ENCODE measurements at places on chromosomes 13 and 19.

GRCh38 chr13:50801087-50801931 is 42.2 kb downstream of the DLEU7 start:
- no peak for DNase-seq

GRCh38 chr19:35225951-35226350 is 2.6 kb downstream of the FAM187B start:
- DNase-seq, result no peak

DNA sequence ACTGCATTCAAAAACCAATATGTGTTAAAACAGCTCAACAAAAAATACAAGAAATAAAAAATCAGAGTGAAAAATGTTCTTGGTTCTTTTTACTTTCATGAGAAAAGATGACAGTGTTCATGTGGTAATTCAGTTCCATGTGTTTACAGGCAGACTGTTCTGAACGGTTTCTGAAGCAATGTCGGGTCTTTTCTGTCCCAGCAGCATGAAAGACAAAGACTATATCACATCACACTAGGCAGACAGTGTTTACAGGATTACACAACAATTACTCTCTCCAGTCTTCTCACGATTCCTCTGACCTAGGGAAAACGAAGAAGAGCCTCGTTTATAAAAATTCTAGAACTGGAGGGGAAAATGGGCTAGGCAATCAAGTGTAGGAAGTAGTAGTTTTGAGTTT is 83.4 kb downstream of the UBL3 start:
- no peak for DNase-seq

- no peak for DNase-seq
Observed at GRCh38 chr13:63351081-63351480, 1935.4 kb upstream of the PCDH20 start.

GRCh38 chr13:46173656-46174055 is 8.3 kb downstream of the LCP1 start:
- no peak for DNase-seq

GRCh38 chr13:42114912-42115311 is 66.5 kb downstream of the DGKH start:
- no peak for DNase-seq

GRCh38 chr13:95902741-95903140 is 150.5 kb downstream of the UGGT2 start:
- no peak for DNase-seq

DNA sequence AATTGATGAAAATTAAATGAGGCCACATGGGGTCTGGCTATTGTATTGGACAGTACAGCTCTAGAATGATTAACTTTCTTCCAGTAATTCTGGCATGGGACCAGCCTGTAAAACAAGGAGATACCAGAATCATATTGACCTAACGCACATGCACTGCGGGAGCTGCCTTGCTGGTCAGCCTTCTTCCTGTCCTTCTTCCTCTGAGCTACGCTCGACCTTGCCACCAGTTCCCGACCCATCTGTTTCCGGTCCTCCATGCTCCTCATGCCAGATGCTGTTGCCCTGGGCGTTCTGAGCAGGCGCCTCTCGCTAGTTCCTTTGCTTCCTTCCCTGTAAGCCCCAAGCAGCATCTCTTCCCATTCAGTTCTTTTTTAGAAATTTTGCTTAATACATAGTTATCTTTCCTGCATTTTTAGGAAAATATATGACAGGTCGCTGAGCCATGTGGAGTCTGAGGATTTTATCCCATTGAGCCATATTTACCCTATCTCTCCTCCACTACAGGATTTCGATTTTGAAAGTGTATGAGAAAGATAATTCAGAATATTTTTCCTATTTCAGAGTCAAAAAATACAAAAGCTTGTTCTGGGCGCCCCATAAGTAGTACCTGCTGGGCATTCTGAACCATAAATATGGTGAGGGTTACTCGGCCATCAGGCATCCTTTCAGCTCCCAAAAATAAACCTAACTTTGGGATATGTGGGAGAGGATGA is 38.6 kb downstream of the TNFRSF19 start:
- no peak for DNase-seq

- DNase-seq, result no peak
Observed at GRCh38 chr19:48495396-48495795, 16.2 kb downstream of the LMTK3 start.

DNA sequence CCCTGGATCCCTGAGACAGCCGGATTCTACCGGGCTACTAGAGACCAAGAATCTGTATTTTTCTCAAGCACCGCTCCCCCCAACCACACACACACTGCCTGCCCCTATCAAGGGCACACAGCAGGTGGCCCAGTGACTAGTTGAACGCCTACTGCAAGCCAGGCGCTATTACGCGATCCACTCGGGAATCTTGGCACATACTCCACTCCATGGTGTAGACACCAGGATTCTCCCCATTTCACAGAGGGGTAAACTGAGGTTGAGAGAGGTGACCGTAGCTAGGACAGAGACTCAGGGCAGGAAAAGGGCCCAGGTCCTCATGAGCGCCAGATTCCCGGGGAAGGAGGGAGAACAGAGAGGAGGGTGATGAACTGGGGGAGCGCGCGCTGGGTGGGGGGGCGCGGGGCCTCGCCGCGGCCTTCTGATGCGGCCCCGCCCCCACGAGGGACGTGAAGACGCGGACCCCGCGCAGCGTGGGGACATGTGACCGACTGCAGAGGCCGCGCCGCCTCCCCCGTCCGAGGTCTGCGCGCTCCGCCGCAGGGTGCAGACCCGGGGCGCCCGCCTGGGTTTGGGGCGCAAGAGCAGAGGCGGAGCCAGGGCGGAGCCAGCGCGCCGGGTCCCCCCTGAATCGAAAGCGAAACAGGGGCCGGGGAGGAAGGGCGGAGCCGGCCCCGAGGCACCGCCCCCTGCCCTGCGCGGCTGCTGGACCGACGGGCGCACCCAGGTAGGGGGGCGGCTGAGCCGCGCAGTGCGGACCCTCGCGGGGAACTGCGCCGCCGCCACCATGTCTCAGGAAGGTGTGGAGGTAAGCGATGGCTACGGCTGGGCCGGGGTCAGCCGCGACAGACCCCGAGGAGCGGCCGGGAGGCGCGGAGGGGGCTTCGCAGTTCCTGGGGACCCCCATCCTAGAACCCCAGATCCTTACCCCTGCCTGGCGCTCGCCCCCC is at the start of gene SHFL:
Gene SHFL, plus strand, starts transcription at position 677 of the 950 bp plus-strand sequence. Its CDS starts 111 bp downstream, at position 788.
- DNase-seq, result no peak

- no peak for DNase-seq
Observed at GRCh38 chr19:10142701-10143375, 23.1 kb upstream of the EIF3G start.

DNA sequence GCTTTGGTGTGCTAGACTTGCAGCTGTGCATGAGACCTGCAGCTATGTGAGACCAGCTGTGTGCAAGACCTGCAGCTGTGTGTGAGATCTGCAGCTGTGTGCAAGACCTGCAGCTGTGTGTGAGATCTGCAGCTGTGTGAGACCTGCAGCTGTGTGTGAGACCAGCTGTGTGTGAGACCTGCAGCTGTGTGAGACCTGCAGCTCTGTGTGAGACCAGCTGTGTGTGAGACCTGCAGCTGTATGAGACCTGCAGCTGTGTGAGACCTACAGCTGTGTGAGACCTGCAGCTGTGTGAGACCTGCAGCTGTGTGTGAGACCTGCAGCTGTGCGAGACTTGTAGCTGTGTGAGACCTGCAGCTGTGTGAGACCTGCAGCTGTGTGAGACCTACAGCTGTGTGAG is 6.7 kb upstream of the DCUN1D2 start:
- no peak for DNase-seq

- no peak for DNase-seq
Observed at GRCh38 chr13:30341815-30342570, 34.6 kb upstream of the KATNAL1 start.

DNA sequence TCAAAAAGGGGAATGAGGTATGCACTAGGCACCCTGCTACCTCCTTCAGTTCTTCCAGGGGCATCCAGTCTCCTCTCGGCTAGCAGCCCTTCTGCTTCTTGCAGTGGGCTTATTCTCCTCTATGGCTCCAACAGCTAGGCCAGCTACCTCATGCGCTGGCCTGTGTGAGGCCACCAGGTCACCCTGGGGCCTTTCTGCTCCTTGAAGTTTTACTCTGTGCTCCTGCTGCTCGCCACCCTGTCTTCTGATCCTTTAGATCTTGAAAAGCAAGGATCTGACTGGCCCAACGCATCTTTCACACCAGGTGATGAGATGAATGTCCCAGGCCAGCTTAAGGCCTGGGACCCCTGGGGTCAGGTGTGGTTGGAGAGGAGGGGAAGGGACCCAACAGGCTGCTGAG is 66.2 kb downstream of the RUBCNL start:
- DNase-seq, result no peak

- DNase-seq, result no peak
Observed at GRCh38 chr13:99845161-99845874, 126.2 kb downstream of the ZIC5 start.

GRCh38 chr13:40590112-40590862 is 76.2 kb downstream of the FOXO1 start:
- DNase-seq, result no peak

GRCh38 chr19:50475101-50475568 is 1.2 kb upstream of the EMC10 start:
- DNase-seq, result no peak

- no peak for DNase-seq
Observed at GRCh38 chr19:13016245-13016627, 21.0 kb downstream of the NFIX start.

GRCh38 chr19:47598407-47599349 is 10.3 kb upstream of the BICRA start:
- no peak for DNase-seq

GRCh38 chr19:17390665-17391370 is 3.2 kb downstream of the CCDC194 start:
- DNase-seq, result no peak

DNA sequence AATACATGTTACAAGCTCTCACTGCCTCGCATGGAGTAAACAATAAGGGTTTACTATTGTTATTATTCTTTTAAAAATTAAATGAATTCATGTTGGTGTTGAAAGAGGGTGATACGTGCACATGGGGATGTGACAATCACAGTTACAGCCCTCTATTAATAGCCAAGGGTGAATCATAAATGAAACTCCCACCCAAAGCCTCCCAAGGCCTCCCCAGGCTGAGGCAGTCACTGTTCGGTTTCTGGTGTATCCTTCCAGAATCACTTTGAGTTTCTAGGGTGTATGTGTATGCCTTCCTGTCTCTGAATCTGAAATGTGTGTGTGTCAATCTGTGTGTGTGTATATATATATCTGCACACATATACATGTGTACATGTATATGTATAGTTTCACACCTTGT is 73.4 kb downstream of the AKAP11 start:
- DNase-seq, result no peak

DNA sequence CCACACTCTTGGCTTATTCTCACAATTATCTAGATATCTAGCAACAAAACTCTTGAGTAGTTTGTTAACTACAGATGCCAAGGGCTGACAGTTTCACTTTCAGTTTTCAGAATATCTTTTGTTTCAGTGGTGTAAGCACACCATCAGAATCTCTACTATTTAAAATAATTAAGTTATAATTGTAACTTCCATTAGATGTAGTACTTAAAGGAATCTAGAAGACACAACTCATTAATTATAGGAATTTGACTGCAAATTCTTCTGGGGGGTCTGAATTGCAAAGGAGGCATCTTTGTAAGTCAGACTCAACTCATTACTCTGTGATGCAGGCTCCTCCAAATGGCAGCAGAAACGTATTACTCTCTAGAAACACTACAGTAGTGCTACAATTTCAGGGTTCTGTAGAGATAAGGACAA is 44.9 kb upstream of the USPL1 start:
- DNase-seq, result no peak

GRCh38 chr19:30857388-30857787 is 485.2 kb downstream of the ZNF536 start:
- DNase-seq, result no peak

DNA sequence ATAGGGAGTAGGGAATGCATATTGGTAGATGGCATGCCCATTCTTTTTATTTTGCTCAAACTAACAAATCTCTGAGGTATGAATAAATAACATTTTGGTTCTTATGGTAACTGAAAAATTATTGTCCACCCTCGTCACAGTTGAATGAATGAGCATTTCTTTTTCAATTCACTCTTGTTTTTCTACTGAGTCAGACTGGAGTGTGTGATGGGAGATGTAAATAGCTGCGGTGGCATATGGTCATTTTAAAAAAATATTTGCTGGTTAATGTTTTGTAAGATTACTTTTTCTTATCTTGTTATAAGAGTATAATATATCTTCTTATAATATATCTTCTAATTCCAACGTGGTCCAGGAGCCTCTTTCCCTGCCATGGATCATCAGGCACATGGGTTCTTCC is 586.5 kb downstream of the SLITRK5 start:
- no peak for DNase-seq

DNA sequence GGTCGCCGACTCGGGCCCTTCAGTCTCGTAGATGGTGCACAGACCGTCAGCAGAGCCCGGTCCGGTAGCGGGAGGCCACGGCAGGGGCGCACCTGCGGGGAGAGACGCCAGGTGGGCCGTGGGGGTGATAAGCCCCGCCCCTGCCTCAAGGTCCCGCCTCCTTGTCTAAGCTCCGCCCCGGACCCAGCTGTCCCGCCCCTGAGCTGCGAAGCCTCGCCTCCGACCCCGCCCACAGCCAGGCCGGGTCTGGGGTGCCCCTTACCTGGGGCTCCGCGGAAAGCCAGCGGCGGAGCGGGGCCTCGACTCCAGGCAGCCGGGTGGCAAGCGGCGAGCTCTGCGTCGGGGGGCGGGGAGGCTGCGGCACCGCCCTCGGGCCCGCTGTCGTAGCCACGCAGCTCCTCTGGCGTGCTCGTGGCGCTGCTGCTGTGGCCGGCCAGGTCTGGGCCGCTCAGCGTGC is 4.7 kb downstream of the PRR36 start:
- no peak for DNase-seq

DNA sequence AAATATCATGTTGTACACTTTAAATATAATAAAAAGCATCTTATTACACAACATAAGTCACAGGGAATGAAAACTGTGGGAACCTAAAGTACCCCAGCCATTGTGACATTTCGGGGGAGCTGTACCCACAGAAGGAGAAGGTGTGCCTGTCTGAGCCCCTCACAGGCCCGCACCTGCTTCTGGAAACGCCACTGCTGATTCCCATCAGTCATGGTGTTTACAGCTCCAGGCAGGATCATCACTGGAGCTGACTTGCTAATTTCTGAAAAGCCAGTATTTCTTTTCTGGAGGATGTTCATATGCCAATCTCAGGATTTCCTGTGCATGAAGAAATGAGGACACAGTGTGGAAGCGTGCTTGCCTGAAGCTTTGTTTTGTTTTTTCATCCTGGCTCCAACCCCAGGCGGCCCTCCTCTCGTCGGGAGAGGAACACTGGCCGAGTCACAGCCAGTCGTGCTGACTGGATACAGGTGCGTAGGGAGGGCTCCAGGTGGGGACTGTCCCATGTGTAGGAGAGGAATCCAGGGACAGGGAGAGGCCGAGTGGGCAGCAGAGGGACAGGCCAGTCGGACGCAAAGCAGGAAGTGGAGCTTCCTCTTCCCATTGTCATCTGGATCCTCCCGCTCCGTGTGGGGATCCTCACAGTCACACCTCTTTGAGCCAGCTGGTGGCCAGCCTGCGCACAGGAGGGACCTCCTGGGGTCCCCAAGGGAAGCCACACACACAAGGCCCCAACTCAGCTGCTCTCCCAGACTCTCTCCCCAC is 4.2 kb upstream of the ATP12A start:
- no peak for DNase-seq

GRCh38 chr13:50126993-50127725 is 111.9 kb downstream of the KCNRG start:
- DNase-seq, result no peak
